WTC11 (cell line): ENCODE measurements at places on chromosomes 13 and 19.

DNA sequence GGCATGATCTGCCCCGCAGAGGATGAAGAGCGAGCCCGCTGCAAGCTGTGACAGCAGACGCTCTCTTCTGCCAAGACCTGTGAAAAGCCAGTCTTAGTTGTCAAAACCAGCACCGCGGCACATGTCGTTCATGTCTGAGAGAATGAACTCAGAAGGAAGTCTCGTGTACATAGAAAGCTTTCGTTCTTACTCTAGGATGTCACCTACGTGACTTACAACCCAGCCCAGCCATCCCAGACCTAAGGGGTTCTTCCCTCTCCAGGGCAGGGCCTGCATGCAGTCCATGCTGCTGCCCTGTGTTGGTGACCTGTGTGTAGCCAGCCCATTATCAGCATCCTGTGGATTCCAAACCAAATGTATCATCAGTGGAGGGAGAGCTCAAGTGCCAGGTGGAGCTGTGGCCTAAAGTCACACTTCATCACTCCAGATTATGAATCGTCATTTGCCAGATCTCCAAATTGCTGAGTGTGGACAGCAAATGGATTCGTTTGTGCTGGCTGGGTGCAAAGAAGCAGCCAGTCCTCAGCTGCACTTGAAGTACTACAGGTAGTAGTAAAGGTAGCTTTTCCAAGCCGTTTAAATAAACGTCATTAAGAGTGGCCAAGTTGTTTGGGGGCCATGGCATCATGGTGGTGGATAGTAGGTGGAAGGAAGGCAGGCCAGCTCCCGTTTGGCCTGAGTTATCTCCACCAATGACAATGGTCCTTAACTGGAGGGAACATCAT is 73.9 kb upstream of the GPR183 start:
- no peak for DNase-seq

DNA sequence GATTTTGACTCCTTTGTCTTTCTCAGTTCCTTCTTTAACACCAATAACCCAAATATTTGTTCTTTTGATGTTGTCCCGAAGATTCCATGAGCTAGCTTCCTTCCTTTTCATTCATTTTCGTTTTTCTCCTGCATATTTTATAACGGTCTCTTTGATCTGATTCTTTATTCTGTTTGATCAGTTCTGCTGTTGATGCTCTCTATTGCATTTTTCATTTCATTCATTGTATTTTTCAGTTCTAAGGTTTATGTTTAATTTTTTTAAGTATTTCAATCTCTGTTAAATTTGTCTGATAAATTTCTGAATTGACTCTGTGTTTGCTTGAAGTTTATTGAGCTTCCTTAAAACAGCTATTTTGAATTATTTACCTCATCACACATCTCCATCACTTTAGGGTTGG is 68.4 kb upstream of the LRCH1 start:
- no peak for DNase-seq

- DNase-seq, result no peak
These were observed 14.2 kb upstream of the LILRB1 start for GRCh38 chr19:54616057-54616456.

DNA sequence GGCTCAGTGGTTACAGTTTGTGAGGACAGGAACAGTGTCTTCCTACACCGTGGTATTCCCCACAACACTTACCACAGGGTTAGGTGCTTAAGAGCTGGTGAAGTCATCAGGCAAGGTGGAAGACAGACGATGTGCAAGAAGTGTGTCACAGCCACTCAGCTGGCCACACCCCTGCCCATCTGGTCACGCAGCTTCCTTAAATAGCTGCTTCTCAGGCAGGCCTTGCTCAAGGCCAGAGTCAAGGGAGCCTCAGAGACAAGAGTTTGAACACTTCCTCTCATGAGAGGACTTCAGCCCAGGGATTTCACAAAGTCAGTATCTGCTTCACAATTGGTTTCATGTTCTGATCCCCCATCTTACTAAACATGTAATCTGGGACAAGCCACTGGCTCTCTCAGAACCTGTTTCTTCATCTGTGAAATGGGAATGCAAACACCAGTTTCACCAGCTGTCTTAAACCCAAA is 80.3 kb upstream of the FRY start:
- DNase-seq, result no peak

DNA sequence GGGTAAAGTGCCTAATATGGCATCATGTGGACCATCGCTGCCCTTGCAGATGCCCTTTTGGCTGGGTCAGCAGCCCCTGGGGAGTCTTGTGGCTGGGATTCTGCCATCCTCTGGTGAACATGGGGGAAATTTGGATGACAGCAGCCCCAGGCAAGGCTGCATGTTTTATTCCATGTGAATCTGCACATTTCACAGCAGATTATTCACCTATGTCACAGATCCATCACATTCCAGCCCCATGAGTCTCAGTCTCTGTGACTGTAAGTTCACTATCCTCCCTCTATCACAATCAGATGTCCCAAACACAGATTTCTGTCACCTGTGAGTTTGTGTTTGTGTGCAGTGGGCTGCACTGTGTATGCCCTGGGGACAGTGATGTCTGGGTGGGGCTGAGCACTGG is 36.8 kb upstream of the PSG9 start:
- DNase-seq, result no peak

DNA sequence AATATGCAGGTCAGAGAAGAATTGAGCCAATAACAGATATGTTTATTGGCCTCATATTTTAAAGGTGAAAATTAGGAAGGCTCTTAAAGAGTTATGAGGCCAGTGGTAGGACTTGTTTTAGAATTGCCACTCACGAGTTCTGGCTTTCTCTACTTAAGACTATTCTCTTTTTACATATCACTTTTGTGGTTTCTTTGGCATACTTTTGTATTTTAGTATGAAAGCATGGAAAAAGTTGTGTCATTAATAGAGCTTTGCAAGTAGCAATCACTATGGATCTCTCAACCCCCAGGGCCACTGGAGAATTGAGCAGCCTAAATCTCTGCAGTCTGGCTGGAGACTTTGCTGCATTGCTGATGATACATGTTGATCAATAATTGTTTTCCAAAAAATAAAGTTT is 64.6 kb upstream of the SOX21 start:
- DNase-seq, result no peak

GRCh38 chr19:28435551-28436271 is 777.2 kb downstream of the UQCRFS1 start:
- no peak for DNase-seq

DNA sequence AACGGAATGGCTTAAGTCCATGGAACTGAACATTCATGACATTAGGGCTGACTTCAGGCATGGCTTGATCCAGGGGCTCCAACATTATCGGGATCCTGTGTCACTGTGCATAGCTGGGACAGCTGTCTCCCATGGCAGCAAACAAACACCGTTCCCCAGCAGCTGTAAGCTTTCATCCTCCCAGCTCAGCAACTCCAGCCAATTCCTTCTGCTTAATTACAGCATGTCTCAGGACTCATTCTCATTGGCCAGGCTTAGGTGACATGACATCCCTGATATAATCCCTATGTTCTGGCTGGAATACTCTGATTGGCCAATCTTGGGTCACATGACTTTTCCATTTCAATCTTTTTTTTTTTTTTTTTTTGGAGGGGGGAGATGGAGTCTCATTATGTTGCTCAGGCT is 10.9 kb upstream of the TLE5 start:
- no peak for DNase-seq

DNA sequence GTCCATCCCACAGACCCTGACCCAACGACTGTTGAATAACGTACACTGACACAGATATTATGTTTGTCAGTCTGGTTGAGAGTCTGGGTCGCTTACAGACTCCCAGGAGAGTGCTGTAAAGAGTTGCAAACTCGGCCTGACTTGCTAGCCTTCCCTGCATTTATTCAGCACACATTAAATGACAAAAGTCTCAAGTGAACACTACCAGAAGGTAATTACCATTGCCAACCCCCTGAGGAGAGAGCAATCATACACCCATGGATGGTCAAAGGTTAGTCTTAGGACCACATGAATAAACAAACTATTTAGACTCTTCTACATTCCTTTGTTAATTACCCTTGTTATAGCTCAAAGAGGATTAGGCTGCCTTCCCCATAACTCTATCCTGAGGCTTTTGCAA is 1048.6 kb downstream of the PCDH17 start:
- DNase-seq, result no peak

DNA sequence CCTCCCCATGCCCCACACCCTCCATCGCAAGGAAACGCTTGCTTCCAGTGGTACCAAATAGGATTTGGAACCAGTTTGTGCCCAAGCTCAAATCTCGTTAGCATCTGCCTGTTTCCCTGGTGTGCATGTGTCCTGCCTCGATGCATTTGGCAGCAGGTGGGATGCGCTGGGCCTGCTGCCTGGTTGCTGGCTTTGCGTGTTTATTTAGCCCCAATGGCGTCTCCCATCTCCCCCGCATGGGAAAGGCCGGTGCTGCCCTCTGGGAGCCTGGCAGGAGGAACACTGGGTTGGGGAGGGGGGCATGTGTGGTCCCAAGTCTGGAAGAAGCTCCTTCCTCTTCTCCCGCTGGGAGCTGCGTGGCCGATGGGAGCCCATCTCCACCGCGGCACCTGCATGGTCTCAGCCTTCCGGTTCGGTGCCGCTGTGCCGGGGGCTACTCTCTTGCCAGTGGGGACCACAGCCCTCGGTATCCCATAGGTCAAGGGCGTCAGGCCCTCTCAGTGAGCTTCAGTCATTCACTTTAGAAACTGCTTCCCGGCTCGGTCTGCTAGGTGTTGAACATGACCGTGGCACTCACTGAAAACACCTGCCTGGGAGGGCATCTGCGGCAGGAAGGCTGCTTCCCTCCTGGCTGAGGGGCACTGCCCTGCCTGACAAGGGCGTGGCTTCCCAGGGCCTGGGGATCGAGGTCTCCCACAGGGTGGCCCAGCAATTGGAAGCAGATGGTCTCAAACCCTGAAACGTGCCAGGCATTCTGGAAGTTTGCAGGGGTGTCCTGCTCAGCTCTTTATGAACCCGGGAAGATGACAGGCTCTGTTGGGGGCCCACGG is 11.8 kb upstream of the F7 start:
- DNase-seq, result no peak

DNA sequence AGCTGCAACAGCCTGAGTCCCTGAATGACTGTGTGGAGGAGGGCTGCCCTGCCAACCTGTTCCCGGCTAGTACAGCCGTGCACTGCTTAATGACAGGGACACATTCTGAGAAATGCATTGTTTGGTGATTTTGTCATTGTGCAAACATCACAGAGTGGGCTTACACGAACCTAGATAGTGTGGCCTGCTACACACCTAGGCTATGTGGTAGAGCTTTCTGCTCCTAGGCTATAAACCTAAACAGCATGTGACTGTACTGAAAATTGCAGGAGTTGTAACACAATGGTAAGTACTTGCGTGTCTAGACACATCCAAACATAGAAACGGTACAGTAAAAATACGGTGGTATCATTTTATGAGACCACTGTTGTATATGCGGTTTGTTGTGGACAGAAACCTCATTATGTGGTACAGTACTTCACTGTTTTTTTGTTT is 35.0 kb downstream of the VASP start:
- no peak for DNase-seq

DNA sequence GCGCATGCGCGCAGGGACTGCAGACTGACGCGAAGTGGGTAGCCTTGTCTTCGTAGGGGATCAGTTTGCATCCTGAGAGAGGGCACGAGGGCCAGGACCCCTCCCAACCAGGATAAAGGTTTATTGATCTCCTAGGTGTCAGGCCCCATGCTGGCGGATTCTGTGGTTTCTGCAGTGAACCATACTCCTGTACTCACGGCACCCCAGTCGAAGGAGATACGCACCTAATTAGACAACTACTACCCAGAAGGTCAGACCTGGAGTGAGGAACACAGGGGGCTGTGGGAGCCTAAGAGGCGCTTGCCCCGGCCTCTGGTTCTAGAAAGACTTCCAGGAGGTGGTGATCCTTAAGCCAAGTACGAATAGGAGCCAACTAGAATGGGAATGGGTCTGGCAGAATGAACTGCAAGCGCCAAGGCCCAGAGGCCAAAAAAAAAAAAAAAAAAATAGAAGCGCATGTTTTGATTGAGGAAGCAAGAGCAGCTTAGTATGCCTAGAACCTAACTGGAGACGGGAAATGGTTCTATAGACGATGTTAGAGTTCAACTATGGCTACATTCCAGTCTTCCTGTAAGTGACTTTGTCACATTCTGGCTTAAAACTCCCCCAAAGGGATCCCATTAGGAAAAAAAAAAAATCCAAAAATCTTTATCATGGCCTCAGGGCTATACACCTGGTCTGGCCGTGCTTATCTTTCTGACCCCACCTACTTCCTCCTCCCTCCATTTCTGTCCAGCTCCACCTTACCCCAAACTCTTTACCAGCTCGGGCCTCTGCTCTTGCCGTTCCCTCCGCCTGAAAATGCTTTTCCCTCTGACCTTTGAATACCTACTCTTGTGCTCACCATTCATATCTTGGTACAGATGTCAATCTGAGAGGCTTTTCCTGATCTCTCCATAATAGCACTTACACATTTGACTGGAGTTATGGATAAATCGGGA is 902 bp upstream of the ZNF428 start:
- no peak for DNase-seq

GRCh38 chr19:49907745-49908446 is 11.2 kb upstream of the IL4I1 start:
- no peak for DNase-seq

GRCh38 chr13:107643615-107644014 is 571.7 kb downstream of the LIG4 start:
- no peak for DNase-seq

DNA sequence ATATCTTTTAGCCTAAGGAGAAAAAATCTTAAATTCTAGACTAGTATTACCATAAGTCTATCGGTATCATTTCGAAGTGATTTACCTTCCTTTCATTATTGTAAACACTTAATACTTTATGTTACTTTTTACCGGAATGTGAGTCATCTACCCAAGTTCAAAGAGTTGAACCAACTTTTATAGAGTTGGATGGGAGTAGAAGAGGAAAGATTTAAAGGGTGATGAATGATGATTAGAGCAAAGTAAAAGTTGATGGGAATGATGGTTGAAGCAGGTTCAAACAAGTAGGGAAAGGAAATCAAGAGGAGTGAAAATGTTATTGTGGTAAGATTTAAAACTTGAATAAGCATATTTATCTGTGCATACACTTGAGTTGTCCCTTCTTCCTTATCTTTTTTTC is 11.3 kb upstream of the LPAR6 start:
- no peak for DNase-seq

DNA sequence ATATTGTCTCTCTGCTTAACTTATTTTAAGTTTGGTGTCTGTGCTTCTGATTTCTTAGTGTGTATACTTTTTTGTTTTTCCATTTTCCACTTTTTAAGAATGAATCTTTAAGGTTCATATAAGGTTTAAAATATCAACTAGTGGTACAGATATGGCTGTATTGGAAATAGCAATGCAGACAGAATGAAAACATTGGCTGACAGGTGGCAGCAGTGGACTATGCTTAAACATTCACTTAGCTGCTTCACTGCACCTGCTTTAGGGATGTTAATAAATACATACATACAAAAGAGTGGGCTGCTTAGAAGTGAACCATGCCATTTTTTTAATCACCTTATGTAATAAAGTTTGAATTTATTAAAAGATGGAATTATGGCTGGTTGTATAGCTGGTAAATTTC is 27.3 kb downstream of the TM9SF2 start:
- no peak for DNase-seq

GRCh38 chr13:30169442-30169841 is 137.9 kb downstream of the KATNAL1 start:
- DNase-seq, result no peak

- peak; percentile 90 for DNase-seq
These were observed 112.4 kb downstream of the NUFIP1 start for GRCh38 chr13:44876782-44877324.
